ENCODE measurements at places on chromosomes 3 and 15. TPM values are rescaled to one million over a fixed set of nuclear protein-coding genes. Genes with fewer than 3 reads are reported as not detected.
A peak's percentile ranks its signal among the peaks of the same experiment; 100 is the strongest.

DNA sequence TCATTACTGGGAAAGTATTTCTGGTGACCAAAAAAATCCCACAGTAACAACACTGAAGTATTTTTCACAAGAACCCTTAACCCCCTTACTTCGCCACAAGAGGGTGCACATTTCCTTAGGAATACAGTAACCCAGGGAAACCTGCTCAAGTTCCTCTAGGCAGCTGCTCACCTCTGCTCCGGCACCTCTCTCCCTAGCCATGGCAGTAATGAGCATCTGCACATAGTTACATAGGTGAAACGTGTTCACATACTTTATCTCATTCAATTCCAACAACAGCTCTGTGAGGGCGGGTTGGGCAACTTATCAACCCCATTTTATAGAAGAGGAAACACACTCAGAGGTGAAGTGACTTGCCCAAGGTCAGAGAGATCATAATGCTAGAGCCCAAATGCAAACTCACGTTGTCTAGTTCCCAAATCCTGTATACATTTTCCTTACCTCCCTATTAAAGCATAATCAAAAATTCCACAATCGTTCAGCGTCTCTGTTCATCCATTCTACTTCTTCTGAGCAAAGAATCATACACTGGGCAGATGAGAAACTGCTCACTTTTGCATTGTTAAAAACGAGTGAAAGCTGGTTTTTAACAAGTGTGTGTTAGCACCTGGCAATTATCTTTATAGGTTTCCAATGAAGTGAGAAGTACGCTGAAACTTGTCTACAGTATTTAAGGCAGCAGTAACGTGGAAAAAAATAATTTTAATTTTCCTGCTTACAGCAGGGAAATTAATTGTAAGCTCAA is 90.7 kb downstream of the IGF2BP2 start:
- DNase-seq, result peak; percentile 73
- peak overlapping the region; percentile 60 for H3K27ac ChIP-seq
- H3K36me3 ChIP-seq, result peaks cover 4% of the 10 kb centered on the region
- no peaks in the 10 kb centered on the region for H3K27me3 ChIP-seq
- H3K4me3 ChIP-seq, result no peak overlapping the region

DNA sequence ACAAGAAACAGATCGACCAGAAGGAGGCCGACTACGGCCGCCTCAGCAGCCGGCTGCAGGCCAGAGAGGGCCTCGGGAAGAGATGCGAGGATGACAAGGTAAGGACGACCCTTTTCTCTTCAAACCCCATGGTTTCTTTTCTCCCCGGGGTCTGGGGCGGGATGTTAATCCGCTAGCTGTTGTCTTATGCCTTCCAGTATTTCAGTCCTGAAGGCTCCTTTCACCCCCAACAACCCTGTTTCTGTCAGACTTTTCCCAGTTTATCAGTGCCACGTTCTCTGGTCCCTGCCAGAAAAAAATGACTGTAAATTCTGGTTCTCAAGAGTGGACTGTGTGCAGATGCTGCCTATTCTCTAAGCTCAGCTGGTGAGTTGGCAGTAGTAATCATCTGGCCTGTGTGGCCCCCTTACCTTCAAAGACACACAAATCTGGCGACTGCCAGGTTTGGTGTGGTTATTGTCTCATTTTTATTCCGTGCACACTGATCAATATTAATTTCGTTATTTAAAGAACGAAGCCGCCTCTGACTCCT is 806 bp downstream of the GOLM2 start:
- peak overlapping the region; percentile 87 for H3K27ac ChIP-seq
- H3K27me3 ChIP-seq, result peaks cover 8% of the 10 kb centered on the region
- peak; percentile 8 for DNase-seq
- H3K4me3 ChIP-seq, result peak overlapping the region; percentile 97
- H3K4me1 ChIP-seq, result peaks cover 39% of the 10 kb centered on the region

- peaks cover 32% of the 10 kb centered on the region for H3K4me1 ChIP-seq
- H3K36me3 ChIP-seq, result no peaks in the 10 kb centered on the region
- H3K27ac ChIP-seq, result peak overlapping the region; percentile 93
- H3K27me3 ChIP-seq, result peaks cover 3% of the 10 kb centered on the region
Observed at GRCh38 chr3:9915254-9916141, 1.4 kb upstream of the IL17RC start.

DNA sequence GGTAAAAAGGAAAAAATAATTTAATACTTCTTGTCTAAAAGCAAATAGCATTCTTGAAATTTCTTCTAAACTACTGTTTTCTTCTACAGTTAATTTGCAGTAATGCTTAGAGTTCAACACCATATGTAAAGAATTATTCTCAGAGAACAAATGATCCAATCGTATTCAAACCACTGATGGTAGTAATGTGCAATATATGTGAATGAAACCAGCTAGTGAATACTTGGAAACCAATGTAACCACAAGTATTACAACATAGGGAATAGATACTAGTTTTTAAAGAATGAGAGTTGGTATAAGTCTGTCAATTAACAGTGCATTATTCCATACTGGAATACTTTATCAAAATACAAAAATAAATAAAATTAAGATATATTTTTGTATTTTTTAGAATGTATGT is 850.0 kb downstream of the DIPK2A start:
- no peaks in the 10 kb centered on the region for H3K27me3 ChIP-seq
- no peaks in the 10 kb centered on the region for H3K4me1 ChIP-seq
- no peak for DNase-seq
- no peaks in the 10 kb centered on the region for H3K36me3 ChIP-seq

DNA sequence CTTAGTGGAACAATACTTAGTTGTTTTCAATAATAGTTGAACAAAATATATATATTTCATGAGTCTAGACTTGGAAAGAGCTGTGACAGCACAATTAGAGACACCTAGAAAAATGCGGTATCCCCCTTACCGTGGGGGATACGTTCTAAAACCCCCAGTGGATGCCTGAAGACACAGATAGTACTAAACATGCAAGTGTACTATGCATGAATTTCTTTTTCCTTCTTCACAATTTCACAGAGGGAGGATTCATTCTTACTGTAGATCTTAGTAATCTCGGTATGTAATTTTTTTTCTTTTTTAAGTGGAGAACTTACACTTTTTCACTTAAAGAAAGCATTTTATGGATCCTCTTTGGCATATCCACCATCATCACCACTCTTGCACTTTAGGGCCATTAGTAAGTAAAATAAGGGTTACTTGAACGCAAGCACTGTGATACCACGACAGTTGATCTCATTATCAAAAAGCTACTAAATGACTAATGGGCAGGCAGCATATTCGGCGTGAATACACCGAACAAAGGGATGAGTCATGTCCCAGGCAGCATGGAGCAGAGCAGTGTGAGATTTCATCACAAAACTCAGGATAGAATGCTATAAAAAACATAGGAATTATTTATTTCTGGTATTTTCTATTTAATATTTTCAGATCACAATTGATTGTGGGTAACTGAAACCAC is 72.3 kb upstream of the ZNF280D start:
- DNase-seq, result peak; percentile 70
- peaks cover 7% of the 10 kb centered on the region for H3K27me3 ChIP-seq
- peak overlapping the region; percentile 37 for H3K27ac ChIP-seq
- H3K4me1 ChIP-seq, result peaks cover 16% of the 10 kb centered on the region

- peak overlapping the region; percentile 93 for H3K27ac ChIP-seq
- H3K4me1 ChIP-seq, result peaks cover 67% of the 10 kb centered on the region
- peak; percentile 57 for DNase-seq
- H3K27me3 ChIP-seq, result no peaks in the 10 kb centered on the region
- H3K4me3 ChIP-seq, result peak overlapping the region; percentile 97
Observed at GRCh38 chr3:150761831-150762661, 923 bp downstream of the SIAH2 start.

- no peak overlapping the region for H3K27ac ChIP-seq
- DNase-seq, result no peak
- H3K4me3 ChIP-seq, result no peak overlapping the region
- H3K27me3 ChIP-seq, result peaks cover 14% of the 10 kb centered on the region
Observed at GRCh38 chr3:13068269-13069010, 4.8 kb downstream of the IQSEC1 start.

- no peak overlapping the region for H3K27ac ChIP-seq
- H3K4me3 ChIP-seq, result no peak overlapping the region
- DNase-seq, result no peak
- peaks cover 8% of the 10 kb centered on the region for H3K27me3 ChIP-seq
- H3K4me1 ChIP-seq, result peaks cover 17% of the 10 kb centered on the region
Observed at GRCh38 chr3:72163809-72164634, 379.1 kb upstream of the PROK2 start.

DNA sequence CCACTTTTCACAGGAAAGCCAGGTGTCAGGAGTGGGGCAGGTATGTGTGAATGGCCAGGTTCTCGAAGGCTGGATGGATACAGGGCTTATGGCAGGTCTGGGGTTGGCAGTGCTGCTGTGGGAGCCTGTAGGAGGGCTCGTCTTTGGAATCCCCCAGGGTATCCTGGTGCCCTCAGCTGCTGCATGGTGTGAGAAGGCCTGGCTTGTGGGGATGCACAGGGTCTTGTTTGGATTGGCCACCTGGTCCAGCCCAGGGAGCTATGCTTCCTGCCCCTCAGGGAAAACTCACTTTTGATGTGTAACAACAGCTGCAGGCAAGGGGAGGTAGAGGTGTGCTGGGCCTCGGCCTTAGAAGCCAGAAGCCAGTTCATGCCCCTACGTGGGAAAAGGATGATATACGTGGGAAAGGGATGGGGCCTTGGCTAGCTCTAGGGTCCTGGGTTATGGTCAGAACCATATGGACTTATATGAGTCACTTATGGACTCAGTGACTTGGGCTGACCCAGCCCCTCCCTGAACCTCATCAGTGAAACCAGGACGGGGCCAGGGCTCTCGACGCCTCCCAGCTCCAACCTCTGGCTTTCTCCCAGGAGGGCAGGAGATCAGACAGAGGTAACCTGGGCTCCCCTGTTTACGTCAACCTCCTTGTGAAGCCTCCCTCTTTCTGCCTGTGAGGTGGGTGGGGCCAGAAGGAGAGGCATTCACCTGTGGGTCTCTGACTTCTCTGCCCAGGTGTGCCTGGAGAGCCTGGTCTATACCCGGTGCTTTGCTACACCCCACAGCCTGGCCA is 37.8 kb upstream of the CSPG4 start:
- H3K4me3 ChIP-seq, result no peak overlapping the region
- no peaks in the 10 kb centered on the region for H3K4me1 ChIP-seq
- H3K36me3 ChIP-seq, result no peaks in the 10 kb centered on the region
- peaks cover 13% of the 10 kb centered on the region for H3K27me3 ChIP-seq
- H3K27ac ChIP-seq, result no peak overlapping the region

GRCh38 chr3:62392626-62393292 is 19.4 kb upstream of the FEZF2 start:
- H3K4me1 ChIP-seq, result no peaks in the 10 kb centered on the region
- no peak overlapping the region for H3K27ac ChIP-seq
- peaks cover 2% of the 10 kb centered on the region for H3K27me3 ChIP-seq
- no peak for DNase-seq

DNA sequence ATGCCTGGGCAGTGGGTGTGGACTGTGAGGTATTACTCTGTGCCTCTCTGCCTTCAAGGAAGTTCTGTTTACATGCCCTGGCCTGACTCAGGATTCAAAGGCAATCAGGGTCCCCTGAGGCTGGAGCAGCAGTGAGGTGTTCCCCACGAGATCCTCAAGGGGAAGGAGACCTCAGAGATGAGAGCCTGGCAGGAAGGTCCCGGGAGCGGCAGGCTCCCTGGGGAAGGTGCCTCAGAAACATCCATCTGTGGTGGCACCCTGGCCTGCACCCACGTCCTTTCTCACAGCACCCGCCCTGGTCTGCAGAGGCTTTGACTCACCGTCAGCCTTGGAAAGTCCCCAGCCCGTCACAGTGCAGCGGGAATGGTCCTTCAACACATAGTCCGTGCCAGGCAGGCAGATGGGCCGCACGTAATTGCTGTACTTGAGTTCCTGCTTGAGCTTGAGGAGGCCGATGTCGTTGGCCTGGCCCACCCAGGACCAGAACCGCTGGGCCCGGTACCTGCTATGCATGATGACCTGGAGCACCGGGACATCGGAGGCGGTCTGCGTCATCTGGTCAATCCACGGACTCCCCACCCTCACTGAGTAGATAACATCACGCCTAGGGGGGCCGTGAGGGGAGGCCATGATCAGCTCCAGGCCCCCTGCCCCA is 3.6 kb downstream of the PRSS50 start:
- no peaks in the 10 kb centered on the region for H3K36me3 ChIP-seq
- no peak overlapping the region for H3K27ac ChIP-seq
- H3K27me3 ChIP-seq, result peaks cover 31% of the 10 kb centered on the region
- H3K4me3 ChIP-seq, result no peak overlapping the region
- no peaks in the 10 kb centered on the region for H3K4me1 ChIP-seq
- DNase-seq, result no peak

GRCh38 chr3:125585595-125586223 is 9.6 kb downstream of the OSBPL11 start:
- no peak overlapping the region for H3K27ac ChIP-seq
- H3K36me3 ChIP-seq, result no peaks in the 10 kb centered on the region
- H3K4me1 ChIP-seq, result peaks cover 19% of the 10 kb centered on the region
- H3K4me3 ChIP-seq, result no peak overlapping the region
- DNase-seq, result peak; percentile 65
- H3K27me3 ChIP-seq, result peaks cover 1% of the 10 kb centered on the region

- H3K36me3 ChIP-seq, result no peaks in the 10 kb centered on the region
- no peak overlapping the region for H3K27ac ChIP-seq
- H3K4me1 ChIP-seq, result peaks cover 54% of the 10 kb centered on the region
- no peak for DNase-seq
- peaks cover 4% of the 10 kb centered on the region for H3K27me3 ChIP-seq
Observed at GRCh38 chr3:146465693-146466465, 3.5 kb downstream of the PLSCR2 start.

- H3K4me1 ChIP-seq, result peaks cover 8% of the 10 kb centered on the region
- no peaks in the 10 kb centered on the region for H3K36me3 ChIP-seq
- H3K27me3 ChIP-seq, result peaks cover 26% of the 10 kb centered on the region
- DNase-seq, result no peak
- H3K4me3 ChIP-seq, result no peak overlapping the region
- no peak overlapping the region for H3K27ac ChIP-seq
Observed at GRCh38 chr15:40354408-40355171, 3.4 kb upstream of the DISP2 start.

- no peaks in the 10 kb centered on the region for H3K27me3 ChIP-seq
- no peaks in the 10 kb centered on the region for H3K4me1 ChIP-seq
- no peak overlapping the region for H3K27ac ChIP-seq
- H3K36me3 ChIP-seq, result no peaks in the 10 kb centered on the region
Observed at GRCh38 chr3:175518459-175518858, 659.3 kb downstream of the NAALADL2 start.

The FBXW12 gene
- not detected for total RNA-seq

The THPO gene
- total RNA-seq, result not detected

The EAF2 gene
- total RNA-seq, result 1.7 TPM

The TRPC1 gene
- 7.8 TPM for total RNA-seq

The STRC gene
- total RNA-seq, result not detected
